ENCODE measurements at places on chromosomes 13 and 19.

GRCh38 chr19:2464389-2464788 lies 7.6 kb upstream of the LMNB2 start:
- no peak for DNase-seq

- no peak for DNase-seq
These were observed 83.3 kb upstream of the PCDH8 start for GRCh38 chr13:52931539-52932431.

DNA sequence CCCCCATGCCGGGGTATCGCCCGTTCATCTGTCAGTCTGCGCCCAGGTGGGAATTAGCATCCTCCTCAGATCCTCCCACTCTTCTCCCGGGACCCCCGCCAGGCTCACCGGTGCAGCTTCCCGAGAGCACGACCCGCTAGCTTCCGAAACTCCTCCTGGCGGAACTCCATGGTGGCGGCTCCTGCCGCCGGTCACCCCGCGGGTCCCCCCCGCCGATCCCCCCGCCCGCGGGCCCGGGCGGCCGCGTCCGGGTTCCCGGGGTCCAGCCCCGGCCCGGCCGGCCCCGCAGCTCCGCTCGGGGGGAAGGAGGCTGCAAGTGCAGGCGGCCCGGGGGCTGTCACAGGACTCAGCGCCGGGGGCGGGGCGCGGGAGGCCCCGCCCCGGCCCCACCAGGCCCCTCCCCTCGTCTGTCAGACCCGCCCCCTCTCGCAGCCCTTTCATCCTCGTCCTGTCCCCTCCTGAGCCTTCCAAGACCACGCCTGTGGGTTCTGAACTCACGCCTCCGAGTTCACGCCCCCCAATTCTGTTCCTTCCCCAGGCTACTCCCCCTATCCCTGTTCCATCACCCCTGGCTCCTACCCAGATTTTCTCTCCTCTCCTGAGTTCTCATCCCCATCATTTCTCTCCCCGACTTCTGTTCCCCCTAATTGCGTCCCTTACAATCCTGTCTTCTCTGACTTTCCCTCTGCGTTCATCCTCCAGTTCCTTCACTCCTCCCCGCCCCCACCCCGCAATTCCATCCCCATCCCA lies at the start of gene SLC17A7:
SLC17A7 (minus strand) TSS at position 318 of the 750 bp plus-strand sequence; CDS start at position 170, 148 bp downstream.
- DNase-seq = peak; percentile 54

- DNase-seq = peak; percentile 41
These were observed 65.6 kb upstream of the MEDAG start for GRCh38 chr13:30840515-30840914.

DNA sequence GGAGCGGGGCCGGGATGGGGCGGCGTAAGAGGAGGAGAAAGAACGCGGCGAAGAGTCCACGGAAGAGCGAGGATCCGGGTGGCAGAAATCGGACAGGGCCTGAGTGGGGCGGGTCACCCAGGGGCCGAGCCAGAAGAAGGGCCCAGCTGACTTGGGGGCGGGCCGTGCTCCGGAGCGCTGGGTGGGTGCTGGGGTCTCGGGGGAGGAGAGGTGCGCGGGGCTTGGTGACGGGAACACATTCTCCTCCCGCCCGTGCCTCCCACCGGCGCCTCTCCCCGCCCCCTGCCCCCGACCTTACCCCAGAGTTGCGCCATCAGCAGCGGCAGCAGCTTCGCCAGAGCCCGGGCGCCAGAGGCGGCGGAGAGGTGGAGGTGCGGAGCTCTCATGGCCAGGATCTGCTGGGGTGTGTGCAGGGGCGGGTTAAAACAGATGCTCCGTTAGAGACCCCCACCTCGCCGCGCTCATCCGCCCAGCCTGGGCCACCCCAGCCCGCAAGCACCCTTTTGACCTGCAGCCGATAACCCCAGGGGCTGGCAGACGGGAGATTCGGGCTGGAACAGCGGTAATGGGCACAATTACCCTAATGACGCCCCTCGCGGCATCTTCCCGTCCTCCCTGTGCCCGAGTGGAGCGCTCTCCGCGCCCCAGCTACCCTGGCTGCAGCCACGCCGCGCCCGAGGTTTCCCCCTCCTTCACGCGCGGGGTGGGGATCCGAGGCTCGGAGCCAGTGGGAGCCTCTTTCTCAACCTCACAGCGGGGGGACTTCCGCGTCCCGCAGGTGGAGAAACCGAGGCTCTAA lies 565 bp downstream of the KLK10 start:
- DNase-seq = peak; percentile 70

- no peak for DNase-seq
These were observed 8.0 kb upstream of the VN1R4 start for GRCh38 chr19:53275480-53275879.

DNA sequence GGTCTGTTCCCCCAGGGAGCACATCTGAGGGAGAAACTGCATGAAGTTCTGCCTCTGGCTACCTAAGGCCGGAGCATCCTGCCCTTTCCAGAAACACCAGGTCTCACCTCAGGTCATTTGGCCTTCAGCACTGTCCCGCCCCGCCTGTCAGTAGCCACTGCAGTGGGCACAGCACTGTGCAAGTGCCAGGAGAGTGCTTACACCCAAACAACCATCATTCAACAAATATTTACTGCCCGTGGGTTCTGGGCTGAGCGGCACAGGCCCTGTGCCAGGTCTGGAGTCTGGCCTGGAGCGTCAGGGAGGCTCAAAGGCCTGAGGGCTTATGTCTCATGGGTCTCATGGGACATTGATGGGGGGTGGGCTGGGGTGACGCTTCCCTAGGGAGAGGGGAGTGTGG lies 2.8 kb downstream of the USF2 start:
- DNase-seq = no peak

- peak; percentile 50 for DNase-seq
These were observed 244.2 kb downstream of the NHLRC3 start for GRCh38 chr13:39282400-39282972.

DNA sequence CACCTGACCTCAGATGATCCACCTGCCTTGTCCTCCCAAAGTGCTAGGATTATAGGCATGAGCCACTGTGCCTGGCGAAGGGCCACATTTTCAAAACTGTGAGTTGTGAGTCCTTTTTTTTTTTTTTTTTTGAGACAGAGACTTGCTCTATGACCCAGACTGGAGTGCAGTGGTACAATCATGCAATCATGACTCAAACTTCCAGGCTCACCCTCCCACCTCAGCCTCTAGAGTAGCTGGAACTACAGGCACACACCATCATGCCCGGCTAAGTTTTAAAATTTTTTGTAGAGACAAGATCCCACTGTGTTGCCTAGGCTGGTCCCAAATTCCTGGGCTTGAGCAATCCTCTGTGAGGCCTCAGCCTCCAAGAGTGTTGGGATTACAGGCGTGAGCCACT lies 3.8 kb upstream of the MYPOP start:
- DNase-seq = no peak

GRCh38 chr19:42345191-42345812 lies 19.9 kb downstream of the MEGF8 start:
- DNase-seq = no peak

All from DMS53 (cell line).